ENCODE measurements at places on chromosomes 3 and 15. TPM values are rescaled to one million over a fixed set of nuclear protein-coding genes. Genes with fewer than 3 reads are reported as not detected.

HGD gene
- not detected for total RNA-seq

TPRG1 gene
- 24.5 TPM for total RNA-seq

FAM81A gene
- 0.37 TPM for total RNA-seq

ABCF3 gene
- total RNA-seq, result 60.3 TPM

NTRK3 gene
- 0.17 TPM for total RNA-seq

NR2F2 gene
- total RNA-seq, result 17.1 TPM

GOLGA8G gene
- total RNA-seq, result not detected

TJP1 gene
- 49.9 TPM for total RNA-seq

FOXP1 gene
- total RNA-seq, result 15.4 TPM

GP5 gene
- not detected for total RNA-seq

CLDN18 gene
- total RNA-seq, result not detected

PIGB gene
- 1.0 TPM for total RNA-seq

ELP6 gene
- 17.9 TPM for total RNA-seq

THPO gene
- 3.0 TPM for total RNA-seq

TGM4 gene
- total RNA-seq, result not detected

FANCD2OS gene
- not detected for total RNA-seq

BUB1B gene
- total RNA-seq, result 0.71 TPM

ZIC4 gene
- 0.46 TPM for total RNA-seq

WDR93 gene
- total RNA-seq, result not detected

CA12 gene
- 0.17 TPM for total RNA-seq

ISL2 gene
- not detected for total RNA-seq

FETUB gene
- total RNA-seq, result not detected

Data from psoas muscle (tissue), 8 donors.